ENCODE measurements at places on chromosomes 5 and 9.

GRCh38 chr5:170389550-170389892 lies 354 bp upstream of the KCNMB1 start:
- no peak for DNase-seq

- DNase-seq = no peak
These were observed 310.1 kb upstream of the MSX2 start for GRCh38 chr5:174414315-174414710.

- DNase-seq = no peak
These were observed 91.7 kb downstream of the AUH start for GRCh38 chr9:91269907-91270491.

DNA sequence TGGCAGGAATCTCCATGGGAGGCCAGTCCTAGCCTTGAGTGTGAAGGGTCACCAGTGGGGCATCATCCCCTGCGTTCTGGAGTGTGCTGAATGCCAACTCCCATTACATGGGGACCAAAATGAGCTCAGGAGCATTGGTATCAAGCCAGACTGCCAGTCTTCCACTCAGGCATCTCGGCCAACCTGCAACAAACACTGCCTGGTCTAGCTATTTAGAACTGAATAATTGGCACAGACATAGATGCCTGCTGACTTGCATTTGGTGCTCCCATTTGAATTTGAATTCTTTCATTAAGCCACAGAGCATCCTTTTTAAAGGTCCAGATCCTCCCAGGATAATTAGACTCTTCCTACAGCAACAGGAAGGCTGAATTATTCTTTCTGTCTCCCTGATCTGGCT lies 116.6 kb upstream of the ABCA1 start:
- no peak for DNase-seq

DNA sequence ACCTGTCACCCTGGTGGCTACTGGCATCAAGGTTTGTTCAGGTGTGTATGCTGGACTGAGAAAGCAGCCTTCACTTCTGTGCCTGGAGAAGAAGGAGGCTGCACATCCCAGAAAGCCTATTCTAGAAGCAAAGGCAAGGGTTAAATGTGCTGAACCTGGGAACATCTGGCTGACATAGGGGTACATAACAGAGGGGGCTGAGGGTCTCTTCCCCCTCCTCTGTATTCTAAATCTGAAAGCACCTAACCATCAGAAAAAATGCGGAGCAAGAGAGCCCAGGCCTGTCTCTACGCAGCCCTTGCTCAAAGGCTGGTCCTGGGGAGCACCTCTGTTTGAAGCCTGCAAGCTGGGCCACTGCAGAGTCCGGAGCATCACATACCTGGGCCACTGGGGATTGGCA lies 53.2 kb upstream of the FSTL4 start:
- no peak for DNase-seq

- no peak for DNase-seq
These were observed 20.8 kb upstream of the ADRB2 start for GRCh38 chr5:148805326-148806290.

DNA sequence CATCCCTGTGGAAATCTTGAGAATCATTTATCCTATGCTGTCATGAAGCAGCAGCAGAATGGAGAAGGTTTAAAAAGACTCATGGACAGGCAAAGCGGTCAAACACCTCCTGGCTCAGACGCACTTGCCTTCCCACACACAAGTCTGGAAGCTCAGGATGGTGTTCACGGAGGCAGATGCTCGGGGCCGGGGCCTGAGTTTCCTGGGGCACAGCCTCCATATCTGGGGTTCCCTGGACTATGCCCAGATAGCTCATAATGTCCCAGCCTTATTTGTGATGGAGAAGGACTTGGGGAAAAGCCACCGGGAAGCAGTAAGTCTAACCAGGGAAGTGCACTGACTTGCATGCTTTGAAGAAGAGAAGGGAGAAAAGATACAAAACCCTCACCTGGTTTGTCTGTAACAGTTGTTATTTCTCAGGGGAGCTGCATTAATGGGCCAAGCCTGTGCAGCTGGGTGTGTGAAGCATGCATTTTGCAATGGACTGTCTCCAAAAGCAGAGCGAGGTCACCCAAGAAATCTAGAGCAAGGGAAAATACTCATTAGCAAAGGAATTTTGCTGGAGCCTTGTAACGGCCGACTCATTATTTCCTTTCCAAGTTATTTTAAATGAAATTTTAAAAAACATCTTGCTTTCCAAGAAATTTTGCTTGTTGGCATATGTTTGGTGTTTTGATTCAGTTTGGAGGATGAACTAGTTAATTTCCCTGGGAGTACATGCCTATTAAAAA lies 3.4 kb downstream of the S1PR3 start:
- DNase-seq = no peak

DNA sequence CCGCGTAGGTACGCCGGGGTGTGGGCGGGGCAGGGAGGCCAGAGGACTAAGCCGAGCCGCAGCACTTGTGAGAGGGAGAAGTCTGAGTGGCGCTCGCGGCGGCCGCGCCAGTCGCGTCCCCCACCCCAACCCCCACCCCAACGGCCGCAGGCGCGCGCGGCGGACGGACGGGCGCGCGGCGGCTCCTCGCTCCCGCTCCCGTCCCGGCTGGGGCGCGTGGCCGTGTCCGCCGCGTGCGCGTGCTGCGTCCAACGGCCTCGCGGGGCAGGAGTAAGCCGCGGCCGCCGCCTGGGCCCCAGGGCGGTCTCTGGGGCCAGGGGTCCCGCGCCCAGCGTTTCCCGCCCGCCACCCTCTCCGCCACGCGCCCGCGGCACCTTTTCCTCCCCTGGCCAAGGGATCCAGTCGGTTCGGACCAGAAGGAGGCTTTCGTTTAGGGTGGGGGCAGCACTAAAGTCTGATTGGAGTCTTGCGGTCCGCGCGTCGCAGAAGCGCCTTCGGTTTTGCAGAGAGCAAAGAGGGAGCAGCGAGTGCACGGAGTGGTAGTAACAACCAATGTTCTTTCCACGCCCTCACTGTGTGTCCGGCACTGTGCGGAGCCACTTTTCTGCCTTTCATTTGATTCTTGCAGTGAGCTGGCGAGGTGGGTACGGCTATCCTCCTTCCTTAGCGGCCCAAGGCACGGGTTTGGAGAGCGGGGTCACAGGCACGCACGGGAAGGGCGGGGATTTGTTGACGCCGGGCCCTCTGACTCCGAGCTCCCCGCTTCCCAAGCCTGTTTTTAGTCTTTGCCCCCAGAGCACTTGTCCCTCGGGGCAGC lies 483 bp downstream of the G3BP1 start:
- DNase-seq = no peak

DNA sequence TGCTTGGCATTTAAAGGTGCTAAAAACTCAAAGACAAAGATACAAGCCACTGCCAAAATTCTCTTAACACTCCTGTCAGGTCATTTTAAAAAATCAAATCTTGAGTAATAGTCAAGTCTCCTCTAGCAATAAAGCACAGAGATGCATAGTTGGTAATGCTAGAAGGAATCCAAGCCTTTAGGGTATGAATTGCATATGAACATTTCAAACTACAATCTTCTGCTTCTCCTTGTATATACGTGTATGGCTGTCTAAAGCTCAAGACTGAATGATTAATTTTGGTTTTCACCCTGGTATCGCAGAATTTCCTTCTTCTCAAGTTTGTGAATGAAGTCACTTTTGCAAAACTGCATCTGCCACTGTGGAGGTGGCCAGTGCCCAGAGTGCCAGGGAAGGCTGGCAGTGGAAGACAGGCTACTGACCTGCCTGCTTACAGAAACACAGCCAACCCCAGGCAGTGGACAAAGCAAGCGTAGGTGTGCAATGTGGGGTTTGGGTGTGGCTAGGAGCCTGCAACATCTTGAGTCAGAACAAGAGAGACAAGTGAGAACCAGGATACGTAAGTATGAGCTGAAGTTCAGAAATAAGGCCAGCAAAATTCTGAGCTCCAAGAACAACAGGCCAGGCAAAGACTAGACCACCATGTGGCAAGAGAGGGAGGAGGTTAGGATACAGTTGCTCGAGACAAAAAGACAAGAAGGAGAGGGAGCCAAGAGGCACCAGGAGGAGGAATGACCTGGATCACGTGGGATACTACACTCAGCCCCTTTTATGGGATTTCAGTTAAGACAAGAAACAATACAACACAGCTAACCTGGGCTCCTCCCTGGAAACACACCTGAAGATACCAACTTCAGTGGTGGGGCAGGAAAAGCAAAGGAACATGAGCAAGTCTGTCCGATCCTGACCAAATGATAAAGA lies 22.6 kb downstream of the MYO10 start:
- no peak for DNase-seq

- DNase-seq = no peak
These were observed 33.2 kb downstream of the CSF1R start for GRCh38 chr5:150052956-150053712.

DNA sequence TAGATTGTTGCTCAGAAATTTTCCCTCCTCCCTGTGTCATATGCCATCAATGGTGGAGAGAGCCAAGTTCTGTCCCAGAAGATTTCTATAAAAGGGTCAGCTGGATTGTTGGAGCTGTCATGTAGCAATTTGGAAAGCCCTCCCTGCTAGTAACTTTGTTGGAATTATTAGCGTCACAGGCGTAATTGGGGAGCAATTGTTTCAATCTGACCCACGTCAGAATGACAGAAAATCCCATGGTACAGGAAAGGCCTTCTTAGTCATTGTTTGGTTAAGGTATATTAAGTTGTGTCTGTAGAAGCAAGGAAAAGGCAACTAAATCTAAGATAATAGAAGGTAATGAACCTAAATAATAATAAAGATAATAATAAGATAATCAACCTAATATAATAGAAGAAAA lies 148.4 kb downstream of the PLK2 start:
- no peak for DNase-seq

DNA sequence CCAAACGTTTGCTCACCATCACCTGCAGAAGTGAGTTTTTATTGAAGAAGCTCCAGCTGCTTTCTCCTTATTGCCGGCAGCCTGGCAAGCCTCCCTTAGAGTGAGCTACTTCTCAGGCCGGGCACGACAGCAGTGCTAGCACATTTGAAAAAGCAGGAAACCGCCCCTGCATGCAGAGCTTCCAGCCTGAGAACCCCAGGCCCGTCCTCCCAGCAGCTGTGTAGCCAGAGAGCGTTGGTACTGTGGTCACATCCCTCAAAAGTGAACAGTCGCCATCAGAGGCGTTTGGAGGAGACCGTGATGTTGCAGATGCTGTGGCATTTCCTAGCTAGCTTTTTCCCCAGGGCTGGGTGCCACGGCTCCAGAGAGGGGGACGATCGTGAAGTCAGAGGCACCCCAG lies 23.5 kb downstream of the SLC25A25 start:
- DNase-seq = no peak

DNA sequence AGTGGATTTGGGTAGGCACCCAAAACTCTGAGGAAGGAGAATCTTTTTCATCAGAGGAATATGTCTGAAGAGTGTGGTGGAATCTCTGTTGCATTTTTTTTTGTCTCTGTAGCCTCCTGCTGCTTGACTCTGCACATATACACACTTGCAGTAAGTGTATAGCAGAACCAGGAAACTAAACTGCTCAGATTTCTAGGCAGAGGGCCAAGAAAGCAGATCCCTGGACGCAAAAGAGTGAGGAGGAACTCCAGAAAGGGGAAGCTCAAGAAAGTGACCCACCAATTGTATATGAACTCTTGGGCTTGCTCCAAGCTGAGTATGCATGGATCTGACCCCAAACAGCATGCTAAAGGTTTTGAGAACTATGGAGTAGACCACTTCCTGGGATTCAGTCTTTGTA lies 181.8 kb downstream of the GADD45G start:
- no peak for DNase-seq

DNA sequence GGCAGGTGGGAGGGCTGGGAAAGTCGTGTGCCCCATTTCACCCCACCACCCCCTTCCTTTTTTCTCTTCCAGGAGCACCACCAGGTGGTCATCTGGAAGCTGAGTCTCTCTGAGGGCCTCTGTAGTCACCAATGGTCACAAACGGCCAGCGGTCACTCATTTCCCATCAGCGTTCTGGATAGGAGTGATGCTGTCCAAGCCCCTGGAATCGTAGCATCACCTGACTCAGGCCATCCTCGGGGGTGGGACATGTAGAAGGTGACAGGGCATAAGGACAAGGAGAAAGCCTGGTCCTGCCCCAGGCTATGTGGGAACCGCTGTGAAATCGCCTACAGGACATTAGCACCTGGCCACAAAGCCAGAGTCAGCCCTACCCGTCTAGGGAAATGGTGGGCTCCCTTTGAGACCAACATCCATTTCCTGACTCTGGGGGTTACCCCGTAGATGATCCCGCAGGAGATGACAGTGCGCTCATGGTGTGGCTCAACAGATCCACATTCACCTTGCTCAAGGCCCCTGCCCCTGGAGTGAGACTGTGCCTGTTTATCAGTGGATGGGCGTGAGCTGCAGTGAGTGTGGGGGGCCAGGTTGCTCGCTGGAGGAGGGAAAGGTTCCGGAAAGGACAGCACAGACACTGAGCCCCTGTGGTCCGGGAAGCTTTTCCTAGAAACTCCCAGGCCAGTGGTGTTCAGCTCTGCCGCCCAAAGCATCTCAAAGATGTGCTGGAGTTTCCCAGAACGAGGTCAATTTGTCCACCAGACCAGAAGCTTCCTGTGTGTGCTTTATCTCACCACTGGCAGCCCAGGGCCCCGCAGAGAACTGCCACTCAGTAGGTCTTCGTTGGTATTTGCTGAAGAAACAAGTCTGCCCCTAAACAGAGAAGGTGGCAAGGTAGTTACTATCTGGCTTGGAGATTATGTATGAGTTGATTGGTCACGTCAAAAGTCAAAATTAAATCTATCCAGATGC lies 61.1 kb upstream of the UNC5A start:
- DNase-seq = no peak

GRCh38 chr9:37911271-37911681 lies 7.3 kb upstream of the SLC25A51 start:
- DNase-seq = no peak

DNA sequence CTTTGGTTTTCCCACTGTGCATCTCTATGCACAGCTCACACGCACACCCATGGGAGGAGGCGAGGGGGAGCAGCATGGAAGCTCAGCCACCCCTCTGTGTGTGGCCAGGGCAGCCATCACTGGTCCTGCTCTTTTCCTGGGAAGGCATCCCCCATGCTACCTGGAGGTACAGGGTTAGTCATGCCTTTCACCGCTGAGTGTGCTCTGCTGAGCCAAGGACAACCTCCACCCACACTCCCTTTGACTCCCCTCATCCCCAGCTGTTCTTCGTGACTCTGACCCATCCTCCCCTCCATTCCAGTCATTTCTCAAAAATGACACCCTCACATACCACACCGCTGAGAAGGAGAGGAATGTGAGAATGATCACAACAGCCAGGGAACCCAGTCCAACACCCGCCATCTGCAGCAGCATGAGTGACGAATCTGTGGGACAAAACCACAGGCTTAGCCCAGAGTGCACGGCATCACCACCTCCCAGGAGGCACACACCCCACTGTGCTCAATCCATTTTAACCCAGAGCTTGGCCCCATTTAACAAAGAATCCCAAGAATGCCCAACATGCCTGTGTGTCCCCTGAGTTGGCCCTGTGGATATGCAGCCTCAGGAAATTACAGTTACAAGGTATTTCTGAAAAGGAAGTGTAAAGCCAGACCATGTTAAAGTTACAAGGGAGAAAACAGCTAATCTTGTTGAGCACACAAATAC lies 133.4 kb downstream of the SUSD1 start:
- DNase-seq = no peak

GRCh38 chr9:127525401-127526188 lies 74.3 kb downstream of the LRSAM1 start:
- DNase-seq = no peak

DNA sequence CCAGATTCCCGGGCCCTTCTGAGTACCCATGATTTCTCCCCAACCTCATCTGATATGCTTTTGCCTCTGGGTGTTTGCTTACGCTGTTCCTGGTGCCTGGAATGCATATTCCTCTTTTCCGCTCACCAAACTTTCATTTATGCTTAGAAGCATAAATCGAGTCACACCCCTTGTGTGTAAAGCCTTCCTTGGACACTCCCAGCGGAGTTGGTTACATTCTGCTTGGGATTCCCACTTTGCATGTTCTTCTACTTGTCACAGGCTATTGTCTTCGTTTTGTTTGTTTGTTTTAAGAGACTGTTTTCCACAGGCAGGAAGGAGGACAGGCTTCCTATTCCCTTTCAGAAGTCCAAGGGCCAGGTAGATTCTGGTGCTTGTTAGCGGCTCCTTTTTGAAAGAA lies 76.5 kb downstream of the SEC61B start:
- no peak for DNase-seq

All from NCI-H1694 (cell line).